ENCODE measurements at places on chromosomes 11 and 22.

- DNase-seq: no peak
- no peaks in the 10 kb centered on the region for H3K27me3 ChIP-seq
- no peaks in the 10 kb centered on the region for H3K36me3 ChIP-seq
- peaks cover 16% of the 10 kb centered on the region for H3K4me1 ChIP-seq
- H3K4me3 ChIP-seq: no peak overlapping the region
- no peak overlapping the region for H3K27ac ChIP-seq
These were observed 81.6 kb downstream of the SHANK2 start for GRCh38 chr11:71170624-71171423.

- DNase-seq: no peak
- peaks cover 30% of the 10 kb centered on the region for H3K4me1 ChIP-seq
- no peaks in the 10 kb centered on the region for H3K27me3 ChIP-seq
- H3K4me3 ChIP-seq: no peak overlapping the region
These were observed 28.8 kb downstream of the KIAA0930 start for GRCh38 chr22:45211848-45212247.

DNA sequence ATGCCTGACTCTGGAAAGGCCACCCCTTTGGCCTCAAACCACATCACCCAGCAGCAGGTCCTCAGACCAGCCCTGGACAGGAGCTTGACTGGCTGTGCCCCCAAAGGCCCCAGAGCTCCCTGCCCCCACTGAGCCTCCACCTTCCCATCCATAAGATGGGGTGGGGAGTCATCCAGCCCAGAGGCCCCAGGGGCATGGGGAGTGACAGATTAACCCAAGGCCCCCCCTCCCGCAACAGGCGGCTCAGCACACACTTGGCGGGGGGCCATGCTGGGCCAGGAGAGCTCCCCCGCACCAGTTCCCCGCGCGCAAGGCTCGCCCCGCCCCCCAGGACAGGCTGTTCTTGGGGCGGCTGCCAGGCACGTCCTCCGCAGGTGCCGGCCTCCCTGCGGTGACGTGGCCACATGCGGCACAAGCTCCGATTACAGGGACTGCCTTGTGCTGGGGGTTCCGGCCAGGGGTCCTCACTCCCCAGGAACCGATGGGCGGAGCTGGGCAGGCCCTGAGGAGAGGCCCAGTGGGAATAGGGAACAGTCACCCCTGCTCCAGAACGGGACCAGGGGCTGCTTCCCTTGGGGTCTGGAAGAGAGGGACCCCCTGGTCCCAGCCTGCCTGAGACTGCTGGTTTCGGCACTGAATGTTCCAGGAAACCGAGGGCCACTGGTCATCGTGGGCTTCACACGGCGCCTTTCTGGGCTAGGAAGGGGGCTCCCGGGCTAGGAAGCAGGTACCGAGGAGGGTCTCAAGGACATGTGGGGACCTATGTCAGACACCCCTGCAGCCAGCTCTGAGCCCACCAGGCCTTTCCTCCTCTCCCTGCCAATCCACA, 5.1 kb upstream of the CDKN1C start:
- no peaks in the 10 kb centered on the region for H3K27me3 ChIP-seq
- H3K4me3 ChIP-seq: no peak overlapping the region
- peak overlapping the region; percentile 57 for H3K27ac ChIP-seq
- DNase-seq: peak; percentile 89
- no peaks in the 10 kb centered on the region for H3K36me3 ChIP-seq

GRCh38 chr11:1129143-1129610, 28.6 kb upstream of the MUC5AC start:
- no peak overlapping the region for H3K4me3 ChIP-seq
- no peak for DNase-seq
- no peaks in the 10 kb centered on the region for H3K27me3 ChIP-seq
- no peak overlapping the region for H3K27ac ChIP-seq
- H3K4me1 ChIP-seq: no peaks in the 10 kb centered on the region

DNA sequence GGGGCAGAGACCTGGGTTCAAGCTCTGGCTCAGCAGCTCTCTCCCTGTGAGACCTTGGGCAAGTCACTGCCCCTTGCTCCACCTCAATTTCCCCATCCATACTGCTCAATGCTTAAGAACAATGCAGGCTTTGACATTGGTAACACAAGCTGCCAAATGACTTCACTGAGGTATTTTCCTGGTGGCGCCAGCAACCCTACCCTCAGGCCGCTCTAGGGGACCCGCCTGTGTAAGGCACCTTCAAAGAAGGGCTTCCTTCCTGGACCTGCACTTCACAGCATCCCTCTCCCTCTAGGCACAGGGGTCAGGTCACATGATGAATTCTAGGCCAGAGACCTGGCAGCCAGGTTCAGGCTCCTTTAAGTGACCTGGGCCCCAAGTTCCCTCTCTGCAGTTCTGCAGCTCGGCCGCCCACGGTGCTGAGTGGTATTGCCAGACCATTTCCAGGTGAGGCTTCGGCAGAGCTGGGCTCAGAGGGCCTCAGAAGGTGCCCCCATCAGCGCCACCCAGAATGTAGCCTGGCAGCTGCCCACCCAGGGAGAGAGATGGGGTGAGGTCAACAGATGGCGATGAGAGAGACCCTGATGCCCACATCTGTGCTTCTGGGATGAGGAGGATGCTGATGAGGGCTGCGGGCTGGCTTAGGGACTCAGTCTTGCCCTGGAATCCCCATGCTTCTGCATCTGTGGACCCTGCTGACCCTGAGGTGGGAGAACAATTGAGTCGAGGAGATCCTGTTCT, 4.5 kb downstream of the WNT11 start:
- H3K4me3 ChIP-seq: no peak overlapping the region
- no peak for DNase-seq
- H3K36me3 ChIP-seq: no peaks in the 10 kb centered on the region
- H3K27me3 ChIP-seq: no peaks in the 10 kb centered on the region
- H3K4me1 ChIP-seq: peaks cover 27% of the 10 kb centered on the region

- peak overlapping the region; percentile 40 for H3K4me3 ChIP-seq
- no peaks in the 10 kb centered on the region for H3K36me3 ChIP-seq
- no peaks in the 10 kb centered on the region for H3K27me3 ChIP-seq
- peaks cover 7% of the 10 kb centered on the region for H3K4me1 ChIP-seq
- peak; percentile 35 for DNase-seq
- H3K27ac ChIP-seq: peak overlapping the region; percentile 57
These were observed 907.1 kb downstream of the DLG2 start for GRCh38 chr11:84719935-84720577.
